ENCODE measurements at places on chromosomes 5 and 9. TPM values are rescaled to one million over a fixed set of nuclear protein-coding genes. Genes with fewer than 3 reads are reported as not detected.

The ZNF462 gene
- total RNA-seq, result 182 TPM

The C6 gene
- not detected for total RNA-seq

The C9orf43 gene
- total RNA-seq, result 0.94 TPM

The SSBP2 gene
- 434 TPM for total RNA-seq

The SLC1A1 gene
- total RNA-seq, result 36.0 TPM

The MYMK gene
- not detected for total RNA-seq

The PTPRD gene
- total RNA-seq, result 658 TPM

The HSPB3 gene
- total RNA-seq, result 0.94 TPM

The NIPAL4 gene
- not detected for total RNA-seq

The PFDN1 gene
- 50.7 TPM for total RNA-seq

The KCNV2 gene
- not detected for total RNA-seq

The ARSI gene
- not detected for total RNA-seq

The THBS4 gene
- total RNA-seq, result 3.4 TPM

The HAPLN1 gene
- 7.2 TPM for total RNA-seq

The PGM5 gene
- 1.6 TPM for total RNA-seq

The CCDC127 gene
- 9.1 TPM for total RNA-seq

The EIF4E1B gene
- 0.31 TPM for total RNA-seq

The ANXA2R gene
- 2.5 TPM for total RNA-seq
